Neural progenitor cell (in vitro differentiated cells): ENCODE measurements at places on chromosomes 4 and X. TPM values are rescaled to one million over a fixed set of nuclear protein-coding genes. Genes with fewer than 3 reads are reported as not detected.
A peak's percentile ranks its signal among the peaks of the same experiment; 100 is the strongest.

The DCAF4L1 gene
- 0.06 and 0.17 TPM in 2 replicates for total RNA-seq

- no peak for DNase-seq
These were observed 457.1 kb downstream of the GBA3 start for GRCh38 chr4:23149815-23150214.

DNA sequence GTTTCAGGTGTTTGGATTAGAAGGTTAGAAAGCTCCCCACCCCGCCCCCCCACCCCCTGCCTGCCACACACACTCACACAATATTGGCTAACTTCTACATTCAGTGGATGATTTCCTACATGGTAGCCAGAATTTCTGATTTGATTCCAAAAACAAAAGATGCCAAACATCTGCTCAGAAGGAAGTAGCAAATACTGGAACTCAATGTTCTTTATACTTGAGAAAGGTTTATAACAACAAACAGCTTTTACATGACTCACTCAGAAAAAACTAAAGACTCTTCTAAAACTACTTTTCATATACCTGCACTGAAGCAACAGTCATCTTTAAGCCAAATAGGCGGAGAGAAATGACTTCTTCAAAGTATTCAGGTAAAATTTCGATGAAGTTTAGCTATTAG, 750.5 kb upstream of the POU3F4 start:
- no peak for DNase-seq

GRCh38 chrX:119235051-119235511, 1.0 kb upstream of the PGRMC1 start:
- peak; percentile 41 for DNase-seq

The PNCK gene
- 19.7 and 53.5 TPM in 2 replicates for total RNA-seq

The TLR3 gene
- 0.62 and 0.92 TPM in 2 replicates for total RNA-seq

DNA sequence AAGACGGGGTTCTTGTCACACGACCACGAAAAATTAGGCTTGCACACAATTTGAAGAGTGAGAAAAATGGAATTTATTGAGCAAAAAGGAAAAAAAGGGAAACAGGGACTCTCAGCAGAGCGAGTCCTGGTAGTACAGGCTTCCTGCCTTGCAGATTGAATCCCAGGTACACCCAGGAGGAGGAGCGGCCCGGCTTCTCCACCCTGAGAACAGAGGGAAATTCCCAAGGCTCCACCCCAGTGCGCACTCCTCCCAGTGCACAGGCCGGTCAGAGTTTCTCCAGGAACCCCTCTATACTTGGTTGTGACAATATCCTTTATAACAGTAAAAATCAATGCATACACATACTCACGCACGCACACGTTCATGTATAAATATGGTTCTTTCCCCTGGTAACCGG, 22.0 kb downstream of the SLC4A4 start:
- DNase-seq = no peak

The ZNF185 gene
- total RNA-seq = 14.0 and 14.8 TPM in 2 replicates

DNA sequence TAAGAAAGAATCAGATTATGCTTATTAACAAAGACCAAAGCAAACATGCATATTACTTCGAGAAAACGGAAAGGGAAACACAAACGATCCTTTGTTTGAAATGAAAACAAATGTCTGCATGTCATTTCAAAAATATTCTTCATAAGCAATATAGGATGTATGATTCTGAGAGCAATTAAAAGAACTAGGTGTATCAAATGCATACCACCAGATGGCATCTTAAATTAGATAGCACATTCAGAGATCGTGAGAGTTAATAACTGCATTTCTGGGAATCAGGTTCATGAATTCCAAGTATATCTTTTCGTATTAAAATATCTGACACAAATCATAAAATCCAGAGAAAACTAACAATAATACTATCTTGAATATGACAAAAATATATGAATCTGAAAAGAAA, 159.5 kb downstream of the PPP3CA start:
- DNase-seq = no peak

DNA sequence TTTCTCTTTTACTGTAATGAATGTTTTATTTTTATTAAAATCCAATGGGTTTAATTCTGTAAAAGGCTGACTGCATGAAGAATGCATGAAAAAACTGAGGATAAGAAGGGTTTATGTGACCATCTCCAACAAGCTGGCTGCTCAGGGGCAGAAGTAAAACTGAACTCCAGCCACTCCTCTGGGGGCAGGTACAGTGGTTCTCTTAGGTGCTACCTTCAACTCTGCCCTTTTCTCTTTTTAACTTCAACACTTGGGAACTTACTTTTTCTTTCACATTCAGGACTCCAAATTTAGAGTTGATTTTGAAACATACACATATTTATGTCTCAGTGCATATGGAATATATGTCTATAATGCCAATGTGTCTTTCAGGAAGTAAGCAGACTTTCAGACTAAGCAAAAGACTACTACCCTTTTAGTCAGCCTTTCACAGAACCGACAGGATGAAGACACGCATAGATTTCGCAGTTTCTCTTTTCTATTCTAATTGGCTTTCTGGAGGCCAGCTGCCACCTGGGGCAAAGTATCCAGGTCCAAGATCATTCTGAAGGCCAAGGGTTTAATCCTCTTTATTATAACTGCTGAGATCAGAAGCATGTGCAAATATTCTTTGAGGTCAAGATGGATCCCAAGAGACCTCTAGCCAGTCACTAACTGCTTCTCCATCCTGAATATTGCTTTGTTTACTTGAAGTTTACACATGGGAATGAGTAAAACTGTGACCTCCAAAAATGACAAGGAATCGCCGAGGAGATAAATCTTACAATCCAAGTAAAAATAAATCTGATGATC, 30.7 kb downstream of the HS3ST1 start:
- DNase-seq = no peak
